SW 1271 (cell line): ENCODE measurements at places on chromosomes 16 and 17.

- no peak for DNase-seq
These were observed 263.4 kb downstream of the MRTFB start for GRCh38 chr16:14334366-14335080.

DNA sequence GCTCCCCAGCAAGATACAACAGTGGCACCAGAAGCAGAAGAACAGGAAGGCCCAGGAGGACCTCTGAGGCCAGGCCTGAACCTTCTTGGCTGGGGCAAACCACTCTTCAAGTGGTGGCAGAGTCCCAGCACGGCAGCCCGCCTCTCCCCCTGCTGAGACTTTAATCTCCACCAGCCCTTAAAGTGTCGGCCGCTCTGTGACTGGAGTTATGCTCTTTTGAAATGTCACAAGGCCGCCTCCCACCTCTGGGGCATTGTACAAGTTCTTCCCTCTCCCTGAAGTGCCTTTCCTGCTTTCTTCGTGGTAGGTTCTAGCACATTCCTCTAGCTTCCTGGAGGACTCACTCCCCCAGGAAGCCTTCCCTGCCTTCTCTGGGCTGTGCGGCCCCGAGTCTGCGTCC lies 11.9 kb downstream of the CES3 start:
- DNase-seq, result no peak

- DNase-seq, result no peak
These were observed 148.2 kb downstream of the WSCD1 start for GRCh38 chr17:6218333-6218732.

DNA sequence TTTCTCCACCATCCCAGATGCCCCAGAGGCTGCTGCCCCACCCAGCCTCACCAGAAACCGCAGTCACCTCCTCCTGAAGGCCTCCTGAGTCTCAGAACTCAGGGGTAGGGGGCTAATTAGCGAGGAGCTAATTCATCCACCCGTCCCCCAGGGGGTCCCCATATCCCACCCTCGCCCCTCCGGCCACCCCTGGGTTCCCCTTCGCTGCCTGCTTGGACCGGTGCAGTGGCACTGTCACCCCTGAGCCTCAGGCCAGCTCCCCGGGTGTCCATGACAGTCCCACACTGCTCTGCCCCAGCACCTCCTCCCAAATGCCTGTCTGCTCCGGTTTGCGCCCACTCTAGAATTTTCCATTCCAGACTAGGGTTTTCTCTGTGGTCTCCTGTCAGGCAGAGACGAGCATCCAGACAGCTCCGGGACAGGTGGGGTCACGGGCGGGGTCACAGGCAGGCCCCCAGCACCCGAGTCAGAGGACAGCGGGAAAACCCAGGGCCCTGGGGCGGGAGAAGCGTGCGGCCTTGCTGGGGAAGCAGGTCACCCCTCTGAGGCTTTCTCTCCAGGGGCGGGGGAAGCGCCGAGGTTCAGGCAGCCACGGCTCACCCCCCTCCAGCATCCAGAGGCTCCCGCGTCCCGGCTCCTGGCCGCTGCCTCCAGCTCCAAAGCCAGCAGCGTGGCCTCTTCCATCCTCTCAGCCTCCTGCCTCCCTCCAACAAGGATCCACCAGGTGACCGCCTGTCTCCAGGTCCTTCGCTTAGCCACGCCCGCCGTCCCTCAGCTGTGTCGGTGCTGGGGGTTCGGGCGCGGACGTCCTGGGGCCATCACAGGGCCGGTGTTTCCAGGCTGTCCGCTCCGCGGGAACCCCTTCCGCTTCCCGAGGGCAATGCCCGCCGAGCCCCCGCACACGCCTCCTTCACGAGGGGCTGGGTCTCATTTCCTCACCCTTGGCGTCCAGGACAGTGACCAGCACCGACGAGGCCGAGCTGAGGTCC lies 3.1 kb upstream of the PERCC1 start:
- DNase-seq, result no peak

GRCh38 chr17:42214156-42214555 lies 19.9 kb upstream of the GHDC start:
- DNase-seq, result no peak

DNA sequence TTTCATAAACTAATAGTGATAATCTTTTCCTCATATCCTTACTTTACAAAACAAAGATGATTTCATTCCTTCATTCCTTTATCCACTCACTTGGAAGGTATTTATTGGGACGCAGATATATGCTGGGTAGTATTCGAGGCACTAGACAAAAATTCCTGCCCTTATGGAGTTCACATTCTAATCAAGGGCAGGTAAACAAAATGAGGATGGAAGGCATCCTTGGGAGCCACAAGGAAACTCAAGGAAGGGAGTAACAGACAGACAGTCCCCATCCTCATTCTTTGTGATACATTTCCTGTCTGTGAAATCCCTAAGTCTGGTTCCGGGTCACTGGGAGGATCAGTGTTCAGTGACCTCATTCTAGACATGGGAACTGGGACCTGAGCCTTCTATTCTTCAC lies 45.2 kb downstream of the SLC6A2 start:
- DNase-seq, result no peak

GRCh38 chr17:67376415-67376736 lies 705 bp upstream of the PITPNC1 start:
- no peak for DNase-seq

DNA sequence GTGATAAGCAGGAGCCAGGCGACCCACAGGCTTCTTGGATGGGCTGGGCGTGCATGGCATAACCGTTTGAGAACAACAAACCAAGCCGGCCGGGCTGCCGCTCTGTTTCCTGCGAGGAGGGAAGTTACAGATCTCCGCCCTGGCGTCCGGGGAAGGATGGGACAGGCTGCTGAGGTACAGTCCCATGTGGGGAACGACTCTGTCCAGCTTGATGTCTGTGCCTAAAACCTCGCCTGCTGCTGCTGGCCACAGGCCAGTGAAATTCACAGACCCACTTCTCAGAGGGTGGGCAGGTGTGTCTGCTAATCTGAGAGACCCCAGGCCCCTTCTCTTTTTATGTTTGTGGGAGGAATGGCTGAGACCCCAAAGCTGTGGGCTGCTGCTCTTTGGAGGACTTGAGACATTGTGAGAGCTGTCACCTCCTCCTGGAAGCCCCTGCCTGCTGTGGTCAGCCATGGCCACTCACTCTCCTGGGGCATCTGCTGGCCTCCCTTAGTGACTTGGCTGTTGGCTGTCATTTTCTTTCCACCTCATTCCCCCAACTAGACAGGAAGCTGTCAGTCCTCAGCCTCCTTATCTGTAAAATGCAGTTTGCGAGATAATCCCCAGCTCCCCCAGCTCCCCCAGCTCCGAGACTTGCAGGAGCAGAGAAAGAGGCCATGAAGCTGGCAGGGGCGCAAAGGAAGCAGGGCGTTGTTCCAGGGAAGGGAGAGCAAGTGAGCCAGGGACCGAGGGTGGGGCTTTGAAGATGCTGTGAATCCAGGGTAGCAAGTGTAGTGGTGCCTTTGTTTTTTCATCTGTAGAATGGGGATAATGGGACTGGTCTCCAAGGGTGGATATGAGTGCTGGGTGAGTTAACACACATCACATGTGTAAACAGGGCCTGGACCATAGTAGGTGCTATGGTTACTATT lies 51.0 kb downstream of the CMIP start:
- no peak for DNase-seq

DNA sequence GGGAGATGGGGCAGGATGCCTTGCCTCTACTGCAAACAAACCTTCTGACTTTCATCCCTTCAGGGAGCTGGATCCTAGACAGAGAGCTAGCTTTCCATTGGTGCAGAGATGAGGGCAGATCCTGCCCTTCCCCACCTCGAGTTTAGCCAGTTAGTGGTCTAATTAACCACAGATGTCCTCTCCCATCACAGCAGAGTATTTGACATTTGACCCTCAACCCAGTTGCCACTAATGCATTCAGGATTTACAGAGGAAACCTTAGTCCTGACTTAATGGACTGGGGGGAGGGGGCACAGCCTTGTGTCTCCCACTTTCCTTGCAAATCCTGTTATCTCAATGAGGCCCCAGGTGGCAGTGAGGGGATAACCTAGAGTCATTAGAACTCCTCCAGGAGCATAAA lies 10.2 kb downstream of the PIP4K2B start:
- DNase-seq, result no peak

- DNase-seq, result no peak
These were observed 442.4 kb downstream of the RBFOX1 start for GRCh38 chr16:7775072-7775488.

GRCh38 chr17:42798383-42799380 lies at the start of the genes CNTD1 and COA3:
CNTD1 (plus strand) TSS chr17:42798861; CDS start chr17:42799068, 207 bp downstream.
COA3 (minus strand) TSS chr17:42798704; CDS start chr17:42798681, 23 bp downstream.
- DNase-seq, result peak; percentile 70

DNA sequence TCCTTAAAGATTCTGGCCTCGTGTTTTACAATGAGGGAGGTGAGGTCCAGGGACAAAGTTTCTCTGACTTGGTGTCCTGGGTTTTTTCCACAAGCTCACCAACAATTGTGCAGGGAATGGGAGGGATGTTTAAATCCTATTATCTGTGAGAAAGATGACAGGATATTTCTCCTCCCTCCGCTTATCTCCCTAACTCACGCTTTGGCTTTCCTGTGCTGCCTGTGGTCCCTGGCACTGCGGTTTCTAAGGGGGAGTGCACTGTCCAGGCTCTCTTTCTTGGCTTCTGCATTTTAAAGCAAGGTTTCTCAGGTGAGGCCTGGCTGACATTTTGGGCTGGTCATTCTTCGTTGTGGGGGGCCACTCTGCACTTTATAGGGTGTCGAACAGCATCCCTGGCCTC lies 16.4 kb downstream of the GGA3 start:
- DNase-seq, result no peak

GRCh38 chr16:8346294-8346693 lies 244.0 kb downstream of the TMEM114 start:
- no peak for DNase-seq

DNA sequence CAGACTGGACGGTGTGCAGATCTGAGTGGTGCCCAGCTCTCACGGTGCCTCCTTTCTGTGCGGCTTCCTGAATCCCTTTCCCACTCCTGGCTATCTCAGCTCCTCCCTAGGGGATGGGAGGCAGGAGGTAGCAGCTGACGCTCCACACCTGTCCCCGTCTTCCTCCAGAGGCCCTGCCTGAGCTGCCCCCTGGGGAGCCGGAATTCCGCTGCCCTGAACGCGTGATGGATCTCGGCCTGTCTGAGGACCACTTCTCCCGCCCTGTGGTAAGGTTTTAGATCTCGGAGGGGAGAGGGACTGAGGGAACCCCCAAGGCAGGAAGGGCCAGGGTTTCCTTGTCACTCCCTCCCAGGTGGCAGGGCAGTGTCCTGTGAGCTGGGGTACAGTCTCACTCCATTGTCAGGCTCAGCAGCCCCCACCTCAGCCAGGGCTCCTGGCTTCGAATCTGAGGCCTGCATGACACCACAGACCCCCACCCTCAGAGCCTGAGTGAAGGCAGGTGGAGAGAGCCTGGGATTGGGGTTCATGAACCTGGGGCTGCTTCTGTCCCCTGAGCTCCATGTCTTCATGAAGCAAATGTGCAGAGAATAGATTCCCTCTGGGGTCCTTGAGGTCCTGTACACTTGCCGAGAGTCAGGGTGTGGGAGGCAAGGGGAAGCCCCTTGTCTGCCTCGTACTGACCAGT lies 6.6 kb downstream of the DEF8 start:
- no peak for DNase-seq

DNA sequence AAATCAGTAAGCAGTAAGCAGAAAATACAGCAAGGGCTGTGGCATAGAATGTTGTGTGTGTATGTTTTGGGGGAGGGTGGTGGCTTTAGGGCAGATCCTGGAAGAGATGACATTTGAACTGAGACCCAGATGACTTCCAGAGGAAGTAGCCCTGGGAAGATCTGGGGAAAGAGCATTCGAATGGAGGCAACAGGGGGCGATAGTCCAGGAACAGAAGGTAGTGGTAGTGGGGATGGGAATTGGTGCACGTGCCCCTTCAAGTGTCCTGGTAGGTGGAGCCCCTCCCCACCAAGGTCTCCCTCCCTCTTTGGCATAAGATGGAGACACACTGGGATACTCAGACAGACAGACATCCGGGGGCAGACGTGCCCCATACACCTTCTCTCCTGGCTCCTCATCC lies 14.1 kb downstream of the ARHGEF15 start:
- no peak for DNase-seq

DNA sequence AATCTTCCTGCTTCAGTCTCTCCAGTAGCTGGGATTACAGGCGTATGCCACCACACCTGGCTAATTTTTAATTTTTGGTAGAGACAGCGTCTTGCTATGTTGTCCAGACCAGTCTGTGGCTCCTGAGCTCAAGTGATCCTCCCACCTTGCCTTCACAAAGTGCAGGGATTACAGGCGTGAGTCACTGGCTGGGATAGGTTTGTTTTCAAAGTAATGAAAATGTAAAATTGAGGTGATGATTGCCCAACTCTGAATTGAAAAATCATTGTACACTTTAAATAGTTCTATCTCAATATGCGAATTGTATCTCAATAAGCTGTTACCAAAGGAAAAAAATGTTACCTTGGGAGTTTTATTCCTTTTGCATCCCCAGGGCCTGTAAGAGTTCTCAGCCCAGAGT lies 1.2 kb upstream of the AMFR start:
- DNase-seq, result no peak

DNA sequence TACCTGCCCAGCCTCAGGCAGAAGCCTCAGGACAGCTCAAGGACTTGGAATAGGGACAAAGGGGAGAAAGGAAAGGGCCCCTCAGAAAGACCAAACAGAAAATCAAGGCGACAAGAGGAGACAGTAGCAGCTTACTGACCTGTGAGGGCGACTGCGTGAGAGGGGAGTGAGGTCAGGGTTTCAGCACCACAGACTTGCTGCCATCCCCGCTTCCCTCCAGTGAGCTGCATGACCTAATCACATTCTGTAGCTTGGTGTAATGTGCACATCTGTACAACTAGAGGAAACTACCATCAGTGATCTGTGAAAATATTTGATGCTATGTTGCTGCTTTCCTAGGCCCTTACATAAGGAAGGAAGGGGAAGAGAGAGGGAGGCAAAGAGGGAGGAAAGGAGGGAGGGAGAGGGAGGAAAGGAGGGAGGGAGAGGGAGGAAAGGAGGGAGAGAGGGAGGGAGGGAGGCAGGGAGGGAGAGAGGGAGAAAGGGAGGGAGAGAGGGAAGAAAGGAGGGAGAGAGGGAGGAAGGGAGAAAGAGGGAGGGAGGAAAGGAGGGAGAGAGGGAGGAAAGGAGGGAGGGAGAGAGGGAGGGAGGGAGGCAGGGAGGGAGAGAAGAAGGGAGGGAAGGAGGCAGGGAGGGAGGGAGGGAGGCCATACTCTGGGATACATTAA lies 404.9 kb upstream of the CDH5 start:
- DNase-seq, result no peak

DNA sequence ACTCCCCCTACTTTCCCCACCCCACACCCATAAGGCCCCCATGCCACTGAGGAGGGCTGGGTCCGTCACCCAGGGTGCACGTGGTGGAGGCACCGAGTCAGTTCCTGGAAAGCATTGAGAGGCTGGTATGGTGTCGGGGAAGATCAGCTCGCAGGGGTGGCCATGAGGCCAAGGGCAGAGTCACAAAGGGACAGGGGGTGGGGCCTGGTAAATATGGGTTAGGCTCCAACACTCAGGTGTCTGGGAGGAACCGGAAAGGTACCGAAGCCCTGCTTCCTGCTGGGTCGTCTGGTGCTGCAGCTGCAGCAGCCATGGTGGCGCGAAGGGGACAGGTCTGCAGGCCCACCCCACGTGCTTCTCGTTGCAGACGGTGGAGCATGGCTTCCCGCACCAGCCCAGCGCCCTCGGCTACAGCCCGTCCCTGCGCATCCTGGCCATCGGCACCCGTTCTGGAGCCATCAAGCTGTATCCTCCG lies 30.2 kb downstream of the LLGL2 start:
- DNase-seq, result no peak

GRCh38 chr16:62036802-62037135 lies 531 bp upstream of the CDH8 start:
- no peak for DNase-seq

GRCh38 chr16:8194794-8195193 lies 395.5 kb downstream of the TMEM114 start:
- no peak for DNase-seq

- no peak for DNase-seq
These were observed 8.4 kb downstream of the HOXB4 start for GRCh38 chr17:48569674-48570324.
